ENCODE measurements at places on chromosomes 4 and X. TPM values are rescaled to one million over a fixed set of nuclear protein-coding genes. Genes with fewer than 3 reads are reported as not detected.

ARHGEF38 gene
- not detected for total RNA-seq

NDST3 gene
- total RNA-seq, result not detected

FABP2 gene
- total RNA-seq, result not detected

PPEF1 gene
- total RNA-seq, result 1.3 TPM

ZFP92 gene
- total RNA-seq, result 2.0 TPM

JCHAIN gene
- not detected for total RNA-seq

PPP1R3F gene
- total RNA-seq, result 12.0 TPM

CFI gene
- total RNA-seq, result 12.5 TPM

LDB2 gene
- 29.6 TPM for total RNA-seq

GNRHR gene
- total RNA-seq, result not detected

TMPRSS11F gene
- not detected for total RNA-seq

UGT2A1 gene
- not detected for total RNA-seq

ARX gene
- total RNA-seq, result not detected

PLK4 gene
- total RNA-seq, result 0.69 TPM

PSAPL1 gene
- not detected for total RNA-seq

CLCN5 gene
- total RNA-seq, result 3.9 TPM

APLN gene
- 2.3 TPM for total RNA-seq

ARAP2 gene
- 23.4 TPM for total RNA-seq

PDE6B gene
- 5.5 TPM for total RNA-seq

ARSJ gene
- total RNA-seq, result 28.2 TPM

EMCN gene
- 22.5 TPM for total RNA-seq

USP51 gene
- 1.8 TPM for total RNA-seq

Measured in gastroesophageal sphincter (tissue), 4 donors.